ENCODE measurements at places on chromosomes 5 and 9.

GRCh38 chr9:125948887-125949596, 201.9 kb downstream of the PBX3 start:
- no peak overlapping the region for H3K27ac ChIP-seq
- no peaks in the 10 kb centered on the region for H3K4me1 ChIP-seq
- no peak overlapping the region for H3K4me3 ChIP-seq
- DNase-seq, result no peak
- no peaks in the 10 kb centered on the region for H3K27me3 ChIP-seq
- H3K36me3 ChIP-seq, result no peaks in the 10 kb centered on the region

GRCh38 chr9:130417602-130418001, 27.2 kb upstream of the ASS1 start:
- no peak overlapping the region for H3K4me3 ChIP-seq
- peak; percentile 47 for DNase-seq
- H3K27ac ChIP-seq, result no peak overlapping the region
- H3K4me1 ChIP-seq, result peaks cover 12% of the 10 kb centered on the region
- no peaks in the 10 kb centered on the region for H3K36me3 ChIP-seq

DNA sequence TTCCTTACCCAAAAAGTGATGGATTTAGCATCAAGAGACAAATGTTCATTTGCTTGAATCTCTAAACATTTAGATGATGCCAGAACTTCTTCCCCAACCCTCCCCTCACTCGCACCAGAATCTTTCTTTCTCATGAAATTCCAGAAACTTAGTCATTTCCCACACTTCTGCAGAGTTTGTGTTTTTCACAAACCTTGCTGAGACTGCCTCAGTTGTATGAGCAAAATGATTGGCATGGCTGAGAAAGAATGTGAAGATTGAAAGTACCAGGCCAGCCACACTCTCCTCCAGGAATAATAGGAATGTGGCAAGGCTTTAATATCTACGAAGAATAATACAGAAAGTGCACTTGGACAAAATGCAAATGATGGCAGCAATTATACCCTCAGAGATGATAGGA, 428.3 kb upstream of the CDH6 start:
- no peak for DNase-seq
- H3K4me3 ChIP-seq, result no peak overlapping the region
- H3K4me1 ChIP-seq, result no peaks in the 10 kb centered on the region
- no peaks in the 10 kb centered on the region for H3K27me3 ChIP-seq

DNA sequence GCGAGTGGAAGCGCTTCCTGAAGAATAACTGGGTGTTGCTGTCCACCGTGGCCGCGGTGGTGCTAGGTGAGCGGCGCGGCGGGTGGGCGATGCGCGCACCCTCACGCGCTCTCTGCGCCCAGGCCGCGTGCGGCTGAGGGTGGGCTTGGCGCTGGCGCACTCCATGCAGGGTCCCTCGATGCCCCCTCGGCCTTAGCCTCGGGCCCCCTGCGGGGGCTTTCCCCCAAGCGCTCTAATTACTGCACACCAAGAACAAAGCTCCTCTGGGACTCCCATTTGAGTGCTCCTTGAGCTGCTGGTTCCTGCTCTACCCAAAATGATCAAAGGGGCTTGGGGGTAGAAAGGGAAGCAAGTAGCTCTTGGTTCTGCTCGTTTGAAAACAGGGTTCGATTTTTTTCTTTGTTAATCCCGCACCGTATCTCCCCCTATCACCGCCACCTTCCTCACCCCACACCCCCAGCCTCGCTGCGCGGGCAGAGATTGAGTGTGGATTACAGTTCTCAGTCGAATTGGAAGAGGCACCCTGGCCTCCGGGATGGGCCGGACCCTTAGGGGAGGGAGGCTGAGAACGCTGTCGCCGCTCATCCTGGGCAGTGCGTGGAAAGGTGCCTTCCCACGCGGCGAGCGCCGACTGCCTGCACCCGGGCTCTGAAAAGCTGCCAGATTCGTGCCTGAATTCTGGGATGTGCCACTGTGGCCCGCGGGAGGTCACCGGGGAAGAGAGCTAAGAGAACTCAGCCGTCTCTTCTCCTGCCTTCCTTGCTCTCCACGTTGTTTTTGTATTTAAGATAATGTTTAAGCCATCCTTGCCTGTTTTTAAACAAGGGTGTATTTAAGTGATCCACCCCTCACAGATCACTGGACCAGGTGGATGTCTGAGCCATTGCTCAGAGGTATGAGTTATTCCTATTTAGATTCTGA, 697 bp downstream of the SLC1A1 start:
- peaks cover 25% of the 10 kb centered on the region for H3K27me3 ChIP-seq
- no peaks in the 10 kb centered on the region for H3K36me3 ChIP-seq
- H3K4me3 ChIP-seq, result peak overlapping the region; percentile 60
- H3K4me1 ChIP-seq, result peaks cover 9% of the 10 kb centered on the region
- DNase-seq, result peak; percentile 29

DNA sequence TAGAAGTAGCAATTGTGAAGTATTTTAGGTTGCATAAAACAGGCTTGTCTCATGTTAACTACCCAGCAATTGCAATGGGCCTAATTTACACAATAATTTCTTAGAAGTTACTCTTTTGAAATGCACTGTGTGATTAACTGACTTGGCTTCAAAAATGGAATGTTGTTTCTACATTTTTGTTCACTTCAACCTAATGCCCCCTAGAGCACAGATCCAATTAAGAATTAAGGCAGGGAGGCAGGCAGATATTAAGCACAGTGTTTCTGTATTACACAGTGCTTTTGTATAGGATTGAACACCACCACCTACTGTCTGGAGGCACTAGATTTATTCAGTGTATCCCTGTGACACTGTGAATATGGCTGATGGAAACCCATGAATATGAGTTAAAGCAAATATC, 302.1 kb downstream of the FBXL17 start:
- no peaks in the 10 kb centered on the region for H3K27me3 ChIP-seq
- H3K4me1 ChIP-seq, result peaks cover 24% of the 10 kb centered on the region
- DNase-seq, result no peak
- no peaks in the 10 kb centered on the region for H3K36me3 ChIP-seq
- peak overlapping the region; percentile 39 for H3K27ac ChIP-seq
- H3K4me3 ChIP-seq, result no peak overlapping the region
